ENCODE measurements at places on chromosomes 7 and 10. TPM values are rescaled to one million over a fixed set of nuclear protein-coding genes. Genes with fewer than 3 reads are reported as not detected.

- no peak for DNase-seq
Observed at GRCh38 chr10:22329150-22329549, 8.3 kb downstream of the BMI1 start.

FKBP6 gene
- polyA plus RNA-seq = not detected

GRCh38 chr7:95011146-95011928 is 103.9 kb downstream of the PPP1R9A start:
- no peak for DNase-seq

MSS51 gene
- polyA plus RNA-seq = 1.4 TPM

DNA sequence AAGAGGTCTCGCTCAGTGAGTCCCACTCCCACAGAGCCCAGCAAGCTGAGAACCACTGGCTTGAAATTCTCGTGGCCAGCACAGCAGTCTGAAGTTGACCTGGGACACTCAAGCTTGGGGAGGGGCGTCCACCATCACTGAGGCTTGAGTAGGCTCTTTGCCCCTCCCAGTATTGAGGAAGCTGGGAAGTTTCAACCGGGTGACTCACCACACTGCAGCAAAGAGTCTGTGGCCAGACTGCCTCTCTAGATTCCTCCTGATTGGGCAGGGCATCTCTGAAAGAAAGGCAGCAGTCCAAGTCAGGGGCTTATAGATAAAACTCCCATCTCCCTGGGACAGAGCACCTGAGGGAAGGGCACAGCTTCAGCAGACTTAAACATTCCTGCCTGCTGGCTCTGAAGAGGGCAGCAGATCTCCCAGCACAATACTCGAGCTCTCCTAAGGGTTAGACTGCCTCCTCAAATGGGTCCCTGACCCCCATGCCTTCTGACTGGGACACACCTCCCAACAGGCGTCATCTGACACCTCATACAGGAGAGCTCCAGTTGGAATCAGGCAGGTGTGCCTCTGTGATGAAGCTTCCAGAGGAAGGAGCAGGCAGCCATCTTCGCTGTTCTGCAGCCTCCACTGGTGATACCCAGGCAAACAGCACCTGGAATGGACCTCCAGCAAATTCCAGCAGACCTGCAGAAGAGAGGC is 970.9 kb upstream of the LRRN3 start:
- DNase-seq = no peak

- DNase-seq = no peak
Observed at GRCh38 chr7:5500056-5500776, 76.6 kb upstream of the TNRC18 start.

DNA sequence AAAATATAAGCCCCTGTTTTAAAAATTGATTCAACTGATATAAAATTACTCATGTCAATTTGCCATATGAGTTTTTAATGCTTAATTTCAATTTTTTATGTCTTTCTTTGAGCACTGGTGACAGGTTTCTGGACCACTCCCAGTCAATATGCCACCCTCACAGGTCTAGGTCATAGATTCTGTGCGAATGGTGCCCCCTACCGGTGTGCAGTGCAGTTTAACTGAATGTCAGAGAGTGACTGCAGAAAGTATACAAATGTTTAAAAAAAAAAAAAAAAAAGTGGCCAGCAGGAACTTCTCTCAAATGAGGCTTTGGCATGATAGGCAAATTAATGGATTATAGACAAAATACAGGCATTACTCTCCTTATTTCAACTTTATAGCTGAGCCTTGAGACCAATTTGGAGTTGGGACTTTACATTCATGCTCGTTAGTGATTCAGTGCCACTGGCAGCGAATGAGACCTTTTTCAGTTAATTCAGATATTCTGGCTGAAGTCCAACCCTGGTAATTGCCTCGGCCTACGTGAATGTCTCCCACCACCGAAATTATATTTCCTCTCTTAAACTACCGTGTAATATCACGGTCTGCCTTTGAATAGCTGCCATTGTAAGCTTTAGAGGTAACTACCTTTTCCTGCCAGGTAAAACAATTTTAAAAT is 427.6 kb downstream of the PHTF2 start:
- DNase-seq = peak; percentile 79

GRCh38 chr7:155405399-155406318 is 52.3 kb upstream of the EN2 start:
- peak; percentile 15 for DNase-seq

DNA sequence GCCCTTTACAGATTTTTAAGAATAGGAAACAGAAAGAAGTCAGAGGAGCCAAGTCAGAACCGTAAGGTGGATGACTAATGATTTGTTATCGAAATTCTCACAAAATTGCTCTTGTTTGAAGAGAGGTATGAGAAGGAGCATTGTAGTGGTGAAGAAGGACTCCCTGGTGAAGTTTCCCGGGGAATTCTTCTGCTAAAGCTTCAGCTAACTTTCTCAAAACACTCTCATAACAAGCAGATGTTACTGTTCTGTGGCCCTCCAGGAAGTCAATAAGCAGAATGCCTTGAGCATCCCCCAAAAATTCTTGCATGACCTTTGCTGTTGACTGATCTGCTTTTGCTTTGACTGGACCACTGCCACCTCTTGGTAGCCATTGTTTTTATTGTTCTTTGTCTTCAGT is 152.9 kb downstream of the HGF start:
- DNase-seq = no peak

- DNase-seq = no peak
Observed at GRCh38 chr7:13987395-13987794, 2.1 kb downstream of the ETV1 start.

- no peak for DNase-seq
Observed at GRCh38 chr10:43069579-43069978, 7.3 kb upstream of the RET start.

- DNase-seq = no peak
Observed at GRCh38 chr10:3538291-3538655, 246.7 kb downstream of the KLF6 start.

GRCh38 chr10:49322371-49323170 is 23.6 kb downstream of the C10orf71 start:
- no peak for DNase-seq

- DNase-seq = no peak
Observed at GRCh38 chr10:74058071-74058470, 60.2 kb downstream of the VCL start.

DNA sequence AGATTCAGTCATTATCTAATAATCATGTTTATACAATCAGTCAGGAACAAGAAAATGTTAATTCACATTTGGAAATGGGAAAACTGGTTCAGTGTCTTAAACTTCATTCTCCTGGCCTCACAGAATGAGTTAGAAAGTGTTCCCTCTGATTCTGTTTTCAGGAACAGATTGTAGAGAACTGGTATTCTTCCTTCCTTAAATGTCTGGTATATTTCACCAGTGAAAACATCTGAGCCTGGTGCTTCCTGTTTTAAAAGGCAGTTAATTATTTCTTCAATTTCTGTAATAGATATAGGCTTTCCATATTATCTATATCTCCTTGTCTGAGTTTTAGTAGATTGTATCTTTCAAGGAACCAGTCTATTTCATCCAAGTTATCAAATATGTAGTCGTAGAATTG is 97.1 kb upstream of the TMEM168 start:
- no peak for DNase-seq
